Adipocyte (in vitro differentiated cells): ENCODE measurements at places on chromosomes 6 and 20.

GRCh38 chr20:7939663-7940062, 595 bp downstream of the HAO1 start:
- no peak for DNase-seq

- no peak for DNase-seq
Observed at GRCh38 chr20:44208165-44208564, 2.4 kb downstream of the OSER1 start.

DNA sequence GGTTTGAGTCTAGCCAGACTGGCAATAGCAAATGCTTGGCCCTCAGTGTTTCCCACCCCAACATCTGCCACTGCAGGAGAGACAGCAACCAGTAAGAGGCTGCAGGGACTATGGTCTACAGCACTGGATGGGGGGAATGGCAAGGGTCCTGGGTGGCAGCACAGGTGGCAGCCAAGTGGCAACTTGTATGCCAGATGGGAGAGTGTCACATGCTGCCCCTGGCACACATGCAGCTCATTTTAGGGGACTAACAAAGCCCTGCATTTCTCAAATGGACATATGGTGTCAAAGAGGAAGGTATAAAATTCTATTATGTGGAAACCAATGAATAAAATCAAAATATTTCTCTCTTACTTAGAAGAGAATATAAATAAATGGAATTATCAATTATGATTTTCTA, 298.7 kb upstream of the MARCKS start:
- no peak for DNase-seq

- peak; percentile 28 for DNase-seq
Observed at GRCh38 chr6:142275236-142276006, 26.4 kb upstream of the ADGRG6 start.

DNA sequence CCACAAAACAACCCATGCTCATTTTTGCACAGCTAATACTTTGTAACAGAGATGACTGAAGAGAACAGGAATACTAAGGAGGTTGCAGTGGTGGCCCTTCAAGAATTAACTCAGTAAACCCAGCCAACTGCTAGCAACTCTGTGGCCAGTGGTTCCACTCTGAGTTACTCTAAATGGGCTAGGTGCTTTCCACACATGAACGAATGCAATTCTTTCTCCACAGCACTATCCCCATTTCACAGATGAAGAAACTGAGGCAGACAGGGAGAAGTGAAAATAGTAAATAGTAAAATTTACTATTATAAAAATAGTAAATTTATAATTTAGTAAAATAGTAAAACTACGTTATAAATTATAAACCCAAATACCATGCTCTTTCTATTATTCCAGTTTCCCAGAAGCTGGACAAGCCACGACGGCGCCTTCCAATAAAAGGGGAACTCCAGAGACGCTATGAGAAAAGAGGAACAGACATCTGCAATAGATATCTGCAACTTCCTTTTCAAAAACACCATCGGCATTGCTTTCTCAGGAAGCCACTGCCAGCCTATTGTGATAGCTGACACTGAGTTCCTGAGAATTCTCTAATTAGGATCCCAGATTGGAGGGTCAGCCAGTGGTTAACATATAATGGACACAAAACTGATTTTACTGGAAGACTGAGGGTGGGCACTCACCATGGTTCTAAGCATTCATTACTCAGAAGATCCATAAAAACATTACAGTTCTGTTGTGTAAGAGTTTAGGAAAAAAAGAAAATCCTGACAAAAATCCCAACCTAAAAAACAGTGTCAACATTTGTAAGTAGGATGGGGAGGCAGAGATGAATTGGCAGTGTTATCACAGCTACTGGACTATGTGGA, 16.2 kb downstream of the FKBP1A start:
- DNase-seq: no peak

- DNase-seq: no peak
Observed at GRCh38 chr20:32848846-32849245, 9.9 kb upstream of the EFCAB8 start.

GRCh38 chr6:3803627-3804468, 45.3 kb upstream of the FAM50B start:
- peak; percentile 94 for DNase-seq

DNA sequence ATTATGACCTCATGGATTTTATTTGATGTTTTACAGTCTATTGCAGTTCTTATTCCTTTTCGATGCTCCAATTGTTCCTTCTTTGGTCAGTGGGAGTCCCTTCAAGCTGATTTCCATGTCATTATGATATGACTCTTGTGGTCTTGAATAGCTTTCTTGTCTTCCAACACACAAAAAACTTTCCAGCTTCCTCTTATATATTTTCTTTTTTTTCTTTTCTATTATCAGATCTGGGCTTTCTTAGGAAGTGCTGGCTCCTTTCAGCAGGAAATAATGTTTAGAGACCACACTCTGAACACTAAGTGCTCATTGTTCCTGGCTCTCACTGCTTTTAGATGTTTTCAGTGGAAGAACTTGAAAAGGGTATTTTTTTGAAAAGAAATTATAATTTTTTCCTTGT, 3.1 kb upstream of the SLC17A1 start:
- DNase-seq: no peak

GRCh38 chr6:108914235-108915022, 66.2 kb downstream of the ARMC2 start:
- DNase-seq: no peak

- peak; percentile 64 for DNase-seq
Observed at GRCh38 chr6:111013144-111013915, 31.5 kb downstream of the RPF2 start.

DNA sequence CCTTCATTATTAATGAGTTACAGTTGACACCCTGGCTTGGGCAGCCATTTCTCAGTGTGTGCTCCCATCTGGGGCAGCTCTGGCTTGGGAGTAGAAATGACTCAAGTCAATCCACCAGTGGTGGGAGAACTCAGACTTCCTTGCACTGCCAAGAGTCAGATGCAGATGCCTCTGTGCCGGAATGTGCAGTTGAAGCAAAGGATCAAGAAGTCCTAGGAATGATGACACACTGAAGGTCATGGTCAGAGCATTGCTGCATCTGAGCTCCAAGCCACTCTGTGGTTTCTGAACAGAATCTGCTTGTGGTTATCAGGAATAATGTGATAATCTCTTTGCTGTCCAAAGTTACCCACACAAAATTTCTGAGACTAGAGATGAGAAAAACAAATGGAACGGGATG, 19.5 kb upstream of the PAX1 start:
- DNase-seq: no peak

- no peak for DNase-seq
Observed at GRCh38 chr6:41477572-41477971, 68.6 kb upstream of the FOXP4 start.

DNA sequence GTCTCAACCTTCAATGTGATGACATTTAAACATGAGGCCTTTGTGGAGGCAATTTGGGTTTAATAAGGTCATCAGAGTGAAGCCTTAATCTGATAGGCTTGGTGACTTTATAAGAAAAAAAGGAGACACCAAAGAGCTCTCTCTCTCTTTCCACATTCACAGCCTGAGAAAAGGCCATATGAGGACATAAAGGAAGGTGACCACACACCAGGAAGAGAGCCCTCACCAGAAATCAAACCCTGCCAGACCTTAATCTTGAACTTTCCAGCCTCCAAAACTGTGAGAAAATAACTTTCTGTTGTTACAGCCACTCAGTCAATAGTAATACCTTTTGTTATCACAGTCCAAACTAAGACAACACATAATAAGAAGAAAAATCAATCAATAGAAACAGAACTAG, 47.7 kb downstream of the COL12A1 start:
- DNase-seq: no peak

DNA sequence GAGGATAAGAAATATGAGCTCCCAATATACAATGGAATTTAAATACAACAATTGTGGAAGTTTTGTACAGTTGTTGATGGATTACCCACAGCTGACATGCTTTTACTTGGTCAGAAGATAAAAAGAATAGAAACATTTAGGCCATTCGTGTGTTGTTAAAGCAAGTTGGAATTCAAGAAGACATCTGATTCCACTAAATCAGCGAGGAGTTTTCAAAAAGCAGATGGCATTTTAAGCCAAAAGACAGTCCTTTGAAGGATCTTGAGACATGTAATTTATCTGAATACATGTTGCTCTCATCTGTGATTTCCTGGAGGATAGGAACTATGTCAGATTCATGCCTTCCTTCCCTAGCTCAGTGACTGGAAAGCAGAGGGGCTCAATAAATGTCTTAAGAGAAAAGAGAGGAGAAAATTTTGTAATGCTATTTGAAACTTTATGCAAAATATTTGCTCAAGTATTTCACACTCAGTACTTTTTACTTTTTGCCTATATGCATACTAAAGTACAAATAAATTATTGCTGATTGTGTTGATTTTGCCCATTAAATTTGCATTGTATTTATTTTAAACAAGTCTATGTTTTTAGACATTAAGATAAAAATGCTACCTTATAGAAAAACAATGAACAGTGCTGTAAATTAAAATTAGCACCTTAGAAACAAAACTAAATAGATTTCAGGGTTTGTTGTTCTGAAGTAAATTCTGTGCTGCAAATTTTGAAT, 733.8 kb upstream of the FLRT3 start:
- DNase-seq: peak; percentile 16

- peak; percentile 70 for DNase-seq
Observed at GRCh38 chr6:12266571-12266970, 23.6 kb upstream of the EDN1 start.

DNA sequence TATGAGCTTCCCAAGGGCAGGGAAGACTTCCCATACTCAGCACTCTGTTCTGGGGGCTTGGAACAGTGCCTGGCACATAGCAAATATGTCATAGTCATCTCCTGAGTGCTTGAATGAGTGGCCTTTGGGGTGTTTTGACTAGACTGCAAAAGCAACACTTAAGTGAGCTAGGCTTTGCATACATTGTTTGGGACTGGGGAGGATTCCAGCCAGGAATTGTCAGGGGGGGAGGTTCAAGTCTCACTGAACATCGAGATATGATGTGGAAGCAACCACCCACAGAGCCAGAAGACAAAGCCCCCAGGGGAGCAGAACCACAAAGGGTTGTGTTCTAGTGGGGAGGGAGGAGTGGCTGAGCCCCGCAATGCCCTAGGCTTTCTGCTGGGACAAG, 98.4 kb downstream of the SYCP2 start:
- DNase-seq: no peak

DNA sequence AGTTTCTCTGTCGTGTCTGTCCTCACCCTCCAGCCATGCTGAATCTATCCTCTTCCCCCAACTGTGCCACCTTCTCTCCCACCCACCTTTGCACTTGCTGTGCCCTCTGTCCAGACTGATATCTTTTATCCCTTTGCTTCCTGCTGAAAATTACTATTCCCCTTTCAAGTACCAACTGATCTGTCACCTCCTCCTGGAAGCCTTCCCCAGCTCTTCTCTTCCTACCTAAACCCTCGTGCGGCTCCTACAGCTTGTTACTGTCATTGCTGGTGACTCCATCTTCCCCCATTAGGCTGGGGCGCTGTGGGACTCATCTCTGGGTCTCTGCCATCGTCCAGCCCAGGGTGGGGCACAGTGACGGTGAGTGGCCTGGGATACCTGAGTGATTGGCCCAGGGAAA, 1.1 kb downstream of the BPIFB6 start:
- no peak for DNase-seq

DNA sequence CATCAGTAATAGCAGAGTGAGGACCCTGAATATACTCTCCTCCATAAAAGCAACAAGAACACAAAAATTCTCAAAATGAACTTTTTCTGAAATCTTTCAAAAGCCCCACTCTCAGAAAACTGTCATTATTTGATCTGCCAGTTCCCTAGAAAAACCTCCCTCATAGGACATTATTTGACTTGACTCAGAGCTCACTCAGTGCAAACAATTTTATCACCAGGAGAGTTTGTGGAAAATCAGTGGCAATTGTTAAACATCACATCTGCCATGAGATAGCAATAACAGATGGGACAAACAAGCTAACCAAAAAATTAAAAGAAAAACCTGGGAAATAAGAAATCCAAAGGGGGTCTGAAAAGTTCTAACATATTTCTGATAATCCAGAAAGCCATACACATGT, 100.0 kb downstream of the ATG5 start:
- DNase-seq: no peak

GRCh38 chr6:164142322-164142721, 727.8 kb downstream of the QKI start:
- DNase-seq: no peak

DNA sequence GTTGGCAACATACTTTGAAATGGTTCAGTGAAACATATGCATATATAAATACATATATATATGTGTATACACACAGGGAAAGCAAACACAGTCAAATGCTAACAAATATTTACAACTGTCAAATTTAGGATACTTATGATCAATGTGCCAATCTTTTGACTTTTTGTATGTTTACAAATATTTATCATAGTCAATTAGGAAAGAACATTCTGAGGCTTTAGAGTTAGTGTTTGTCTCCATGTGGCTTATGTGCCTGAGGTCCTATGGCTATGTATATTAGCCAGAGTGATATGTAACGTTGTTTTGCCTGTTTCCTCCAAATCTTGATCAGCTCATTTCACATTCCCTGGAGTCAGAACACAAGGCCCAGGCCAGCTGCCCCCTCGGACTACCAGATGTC, 126.5 kb upstream of the MAN1A1 start:
- no peak for DNase-seq

DNA sequence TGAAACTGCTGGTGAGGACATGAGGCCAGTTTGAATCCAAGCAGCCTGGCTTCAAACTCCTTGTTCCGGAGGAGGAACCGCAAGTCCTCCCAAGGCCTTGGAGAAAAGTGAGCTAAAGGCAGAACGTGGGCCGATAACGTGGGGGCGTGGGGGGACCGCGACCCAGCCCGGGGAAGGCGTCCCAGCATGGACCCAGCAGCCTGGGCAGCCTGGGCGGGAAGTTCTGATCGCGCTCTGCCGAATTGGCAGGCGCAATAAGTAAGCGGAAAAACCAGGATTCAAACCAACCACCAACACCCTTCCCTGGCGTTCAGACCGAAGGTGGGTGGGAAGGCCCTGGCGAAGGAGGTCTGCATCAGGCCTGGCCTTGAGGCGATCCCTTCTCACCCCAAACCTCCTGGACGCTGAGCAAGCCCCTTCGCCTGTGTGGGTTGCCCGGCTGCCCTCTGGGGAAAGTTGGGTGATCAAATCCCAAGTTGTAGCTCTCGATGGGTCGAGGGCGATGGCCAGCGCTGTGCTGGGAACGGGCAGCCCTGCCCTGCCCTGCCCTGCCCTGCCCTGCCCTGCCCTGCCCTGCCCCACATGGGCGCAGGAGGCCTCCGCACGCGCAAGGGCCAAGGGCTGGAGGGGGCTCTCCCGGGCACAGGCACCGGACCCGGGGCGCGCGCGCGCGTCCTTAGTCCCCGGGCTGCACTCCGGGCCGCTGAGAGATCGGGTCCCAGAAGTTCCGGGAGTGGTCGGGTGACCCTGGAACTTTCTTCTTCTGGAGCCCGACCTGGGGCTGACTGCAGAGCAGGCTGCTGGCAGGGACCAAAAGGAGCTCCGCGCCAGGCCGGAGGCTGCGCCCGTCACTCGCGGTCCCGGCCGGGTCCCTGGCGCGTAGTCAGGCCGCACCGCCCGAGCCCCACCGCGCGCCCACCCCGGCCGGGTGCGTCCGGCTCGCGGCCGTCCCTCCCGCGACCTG, 637 bp upstream of the SLC22A3 start:
- no peak for DNase-seq
